Panc1 (cell line): ENCODE measurements at places on chromosomes 1 and 21. TPM values are rescaled to one million over a fixed set of nuclear protein-coding genes. Genes with fewer than 3 reads are reported as not detected.

Gene SPATC1L
- 0.26 TPM for total RNA-seq

- H3K4me1 ChIP-seq: no peaks in the 10 kb centered on the region; the same call in 1 of the 2 replicates
- no peaks in the 10 kb centered on the region for H3K27me3 ChIP-seq
- no peaks in the 10 kb centered on the region for H3K36me3 ChIP-seq
Measured at GRCh38 chr1:170881268-170882265, 53.8 kb upstream of the MROH9 start.

Gene C8B
- total RNA-seq: not detected

DNA sequence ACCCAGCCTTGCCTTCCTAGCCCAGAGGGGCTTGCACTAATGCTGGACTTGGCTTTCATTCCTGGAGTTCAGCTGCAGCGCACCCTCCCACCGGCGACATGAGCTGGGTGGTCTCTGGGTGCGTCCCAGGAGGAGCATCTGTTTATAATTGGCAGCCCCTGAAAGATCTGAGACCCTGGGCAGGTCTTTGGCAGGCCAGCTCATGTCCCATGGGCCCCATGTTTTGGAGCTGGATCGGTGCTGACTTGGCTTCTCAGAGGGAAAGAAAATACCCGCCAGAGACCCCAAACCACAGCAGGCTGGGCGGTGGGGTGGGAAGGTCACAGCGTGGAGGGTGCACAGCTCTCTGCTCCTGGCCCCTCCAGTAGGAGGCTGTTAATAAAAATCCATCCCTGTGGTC lies 29.3 kb downstream of the DHRS3 start:
- no peak for DNase-seq
- H3K27me3 ChIP-seq: no peaks in the 10 kb centered on the region
- H3K36me3 ChIP-seq: no peaks in the 10 kb centered on the region
- H3K27ac ChIP-seq: peak overlapping the region; percentile 96
- H3K4me1 ChIP-seq: peaks cover 73% of the 10 kb centered on the region

GRCh38 chr1:198788561-198789064 lies 149.8 kb downstream of the PTPRC start:
- H3K36me3 ChIP-seq: no peaks in the 10 kb centered on the region
- H3K27me3 ChIP-seq: no peaks in the 10 kb centered on the region
- H3K4me1 ChIP-seq: no peaks in the 10 kb centered on the region
- H3K27ac ChIP-seq: no peak overlapping the region
- DNase-seq: no peak

Gene TSPAN1
- total RNA-seq: 26.1 TPM
